Cortex of kidney (tissue), 1 donor: ENCODE measurements at places on chromosomes 2 and 18.

- no peak for DNase-seq
These were observed 118.4 kb upstream of the TPO start for GRCh38 chr2:1294900-1295299.

DNA sequence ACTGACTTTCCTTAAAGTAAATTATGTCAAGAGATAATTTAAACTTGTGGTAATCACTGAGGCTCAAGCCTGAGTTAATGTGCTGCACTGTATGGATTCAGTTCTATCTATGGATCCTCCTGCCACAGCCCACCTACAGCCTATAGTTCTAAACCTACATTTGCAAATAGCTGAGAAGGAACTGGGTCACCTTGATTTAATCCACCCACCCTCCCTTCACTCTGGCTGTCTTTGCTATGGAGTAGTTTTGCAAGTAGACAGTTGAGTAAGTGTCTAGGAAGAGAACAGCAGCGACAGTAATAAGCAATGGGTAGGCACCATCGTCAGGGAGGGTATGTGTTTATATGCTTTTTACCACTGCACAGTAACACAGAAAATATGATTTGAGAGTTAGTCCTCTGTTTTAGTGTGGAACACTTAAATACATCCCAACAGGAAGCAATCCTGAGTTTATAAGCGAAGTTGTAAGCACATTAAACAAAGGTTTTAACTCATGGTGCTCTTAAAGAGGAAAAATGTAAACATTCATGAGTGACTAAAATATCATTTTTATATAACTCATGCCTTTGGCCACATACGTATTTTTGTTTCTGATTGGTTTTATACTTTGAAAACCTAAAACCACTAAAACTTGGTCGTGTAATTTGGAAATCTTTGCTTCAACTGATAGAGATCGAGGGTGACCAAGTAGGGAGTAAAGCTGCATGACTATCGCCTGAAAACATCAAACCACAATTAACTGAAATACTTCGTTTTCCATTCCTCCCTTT, 36.3 kb upstream of the CHRNA1 start:
- DNase-seq = no peak

DNA sequence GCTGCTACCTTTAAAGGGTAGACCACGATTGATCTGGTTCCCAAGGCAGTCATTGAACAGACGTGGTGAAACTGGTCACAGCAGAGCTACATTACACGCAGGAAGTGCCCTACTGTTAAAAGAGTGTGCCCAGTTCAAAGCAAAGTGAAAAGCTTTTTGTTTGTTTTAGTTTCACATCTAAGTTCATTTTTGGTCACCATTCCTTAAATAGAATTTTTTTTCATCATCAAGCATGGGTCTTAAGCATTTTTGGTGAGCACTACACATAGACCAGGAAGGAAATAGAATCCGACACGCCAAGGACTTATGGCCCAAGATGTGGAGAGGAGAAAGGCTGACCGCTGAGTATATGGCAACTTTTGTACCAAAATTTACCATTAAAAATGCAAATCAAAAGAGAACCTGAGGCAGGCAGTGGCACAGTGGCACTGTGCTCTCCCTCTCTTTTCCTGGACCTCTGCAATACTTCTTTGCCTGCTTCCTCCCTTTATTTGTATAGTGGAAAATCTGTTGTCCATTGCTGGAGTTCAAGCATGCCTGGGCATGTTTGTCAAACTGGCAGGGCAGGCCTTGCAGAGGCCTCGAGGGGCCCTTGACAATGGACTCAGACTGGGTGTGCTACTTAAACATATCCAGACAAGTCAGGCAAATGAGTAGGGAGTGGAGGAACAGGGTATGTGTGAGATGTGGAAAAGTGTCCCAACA, 42.6 kb upstream of the HNRNPA3 start:
- DNase-seq = no peak

DNA sequence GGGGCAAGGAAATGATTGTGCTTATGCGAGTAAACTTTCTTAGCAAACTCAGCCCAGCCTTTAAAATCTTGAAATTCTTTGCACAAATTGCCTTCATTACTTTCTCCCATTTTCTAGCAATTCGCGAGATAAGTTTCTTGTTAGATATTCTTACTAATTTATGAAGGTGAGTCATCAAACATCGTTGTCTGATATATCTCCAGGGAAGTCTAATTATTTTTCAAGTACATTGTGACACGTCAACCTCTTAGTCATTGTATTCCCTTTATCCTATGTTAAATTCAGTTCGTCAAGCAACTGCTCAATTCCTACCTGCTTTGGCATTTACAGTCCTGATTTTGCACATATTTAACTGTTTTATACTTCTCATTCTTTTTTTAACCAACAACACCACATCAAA, 854.5 kb upstream of the CRIM1 start:
- DNase-seq = no peak

- no peak for DNase-seq
These were observed 66.0 kb upstream of the SLC14A2 start for GRCh38 chr18:45549290-45549689.
